ENCODE measurements at places on chromosomes 7 and 10. TPM values are rescaled to one million over a fixed set of nuclear protein-coding genes. Genes with fewer than 3 reads are reported as not detected.

Gene EEPD1
- 5.5 TPM for total RNA-seq

Gene HABP2
- not detected for total RNA-seq

Gene MDFIC
- 10.1 TPM for total RNA-seq

Gene IFIT1B
- total RNA-seq: not detected

Gene PHYHIPL
- 17.5 TPM for total RNA-seq

Gene PRPS1L1
- total RNA-seq: not detected

Gene RGS10
- 9.5 TPM for total RNA-seq

- no peak for DNase-seq
Observed at GRCh38 chr7:149680331-149681025, 92.9 kb downstream of the ZNF467 start.

GRCh38 chr10:29317423-29318021, 28.7 kb downstream of the LYZL1 start:
- DNase-seq: no peak

DNA sequence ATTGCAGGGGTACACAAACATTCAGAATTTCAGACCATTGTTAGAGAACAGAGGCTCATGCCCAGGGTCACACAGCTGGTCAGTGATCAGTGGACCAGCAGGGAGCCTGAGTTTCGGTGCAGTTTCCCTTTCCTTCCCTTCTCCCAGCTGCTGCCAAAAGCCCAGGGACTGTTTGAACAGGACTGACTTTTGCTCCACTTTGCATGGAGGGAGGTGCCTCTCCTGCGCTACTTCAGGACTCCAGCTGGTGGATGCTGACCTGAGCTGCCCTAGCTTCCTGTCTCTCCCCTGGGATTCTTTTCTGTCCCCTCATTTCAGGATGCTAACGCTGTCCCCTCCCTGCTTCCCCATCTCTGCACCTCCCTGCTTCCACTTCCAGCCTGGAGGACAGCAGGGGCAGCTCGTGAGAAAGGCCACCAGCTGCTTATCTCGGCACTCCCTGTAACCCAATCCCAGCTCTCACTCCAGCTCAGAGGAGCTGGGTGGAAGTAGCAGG, 14.5 kb downstream of the SH2D4B start:
- DNase-seq: no peak

DNA sequence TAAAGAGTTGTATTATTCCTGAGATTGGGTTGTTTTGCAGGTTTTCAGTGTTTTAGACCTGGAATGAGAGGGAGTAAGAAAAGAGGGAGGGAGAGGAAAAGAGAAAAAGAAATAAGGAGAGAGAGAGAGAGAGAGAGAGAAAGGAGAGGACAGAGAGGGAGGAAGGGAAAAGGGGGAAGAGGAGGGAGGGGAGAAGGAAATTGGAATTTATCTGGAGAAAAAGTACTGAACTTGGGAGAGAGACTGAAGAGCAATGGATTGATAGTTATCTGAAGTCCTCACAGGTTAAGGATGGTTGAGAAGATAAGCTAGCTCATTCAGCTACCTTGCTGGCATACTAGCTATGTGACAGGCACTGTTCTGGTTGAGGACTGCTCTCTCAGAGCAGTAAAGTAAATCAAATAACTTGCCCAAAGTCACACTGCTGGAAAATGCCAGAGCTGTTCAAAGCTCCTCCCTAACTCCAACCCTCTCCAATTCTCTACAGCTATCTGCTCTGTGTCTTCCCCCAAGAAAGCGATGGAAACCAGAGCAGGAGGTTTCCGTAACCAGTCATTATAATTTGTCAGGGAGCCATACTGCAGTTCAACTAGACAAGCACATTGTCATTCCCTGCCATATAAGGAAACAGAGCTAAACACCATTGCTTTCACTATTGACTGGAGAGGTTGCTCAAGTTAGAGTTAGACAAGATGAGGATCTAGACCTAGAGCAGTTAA, 10.7 kb downstream of the CALD1 start:
- no peak for DNase-seq

DNA sequence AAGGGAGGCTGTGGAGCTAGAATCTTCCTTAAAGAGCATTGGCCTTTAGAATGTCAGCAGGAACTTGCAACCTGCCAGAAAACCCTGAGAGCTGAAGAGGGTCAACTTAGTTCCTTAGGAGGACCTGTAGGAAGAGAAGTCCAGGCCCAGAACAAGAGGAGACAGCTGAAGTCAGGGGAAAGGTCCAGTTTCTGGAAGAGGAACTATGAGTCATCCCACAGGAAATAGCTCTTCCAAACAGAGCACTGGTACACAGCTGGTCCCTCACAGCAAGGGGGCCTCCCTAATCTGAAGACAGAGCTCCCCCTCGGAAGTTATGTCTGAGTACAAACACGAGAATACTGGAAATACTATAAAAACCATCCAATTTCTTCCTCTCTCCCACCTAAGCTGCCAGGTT, 98.9 kb downstream of the HERPUD2 start:
- DNase-seq: no peak

DNA sequence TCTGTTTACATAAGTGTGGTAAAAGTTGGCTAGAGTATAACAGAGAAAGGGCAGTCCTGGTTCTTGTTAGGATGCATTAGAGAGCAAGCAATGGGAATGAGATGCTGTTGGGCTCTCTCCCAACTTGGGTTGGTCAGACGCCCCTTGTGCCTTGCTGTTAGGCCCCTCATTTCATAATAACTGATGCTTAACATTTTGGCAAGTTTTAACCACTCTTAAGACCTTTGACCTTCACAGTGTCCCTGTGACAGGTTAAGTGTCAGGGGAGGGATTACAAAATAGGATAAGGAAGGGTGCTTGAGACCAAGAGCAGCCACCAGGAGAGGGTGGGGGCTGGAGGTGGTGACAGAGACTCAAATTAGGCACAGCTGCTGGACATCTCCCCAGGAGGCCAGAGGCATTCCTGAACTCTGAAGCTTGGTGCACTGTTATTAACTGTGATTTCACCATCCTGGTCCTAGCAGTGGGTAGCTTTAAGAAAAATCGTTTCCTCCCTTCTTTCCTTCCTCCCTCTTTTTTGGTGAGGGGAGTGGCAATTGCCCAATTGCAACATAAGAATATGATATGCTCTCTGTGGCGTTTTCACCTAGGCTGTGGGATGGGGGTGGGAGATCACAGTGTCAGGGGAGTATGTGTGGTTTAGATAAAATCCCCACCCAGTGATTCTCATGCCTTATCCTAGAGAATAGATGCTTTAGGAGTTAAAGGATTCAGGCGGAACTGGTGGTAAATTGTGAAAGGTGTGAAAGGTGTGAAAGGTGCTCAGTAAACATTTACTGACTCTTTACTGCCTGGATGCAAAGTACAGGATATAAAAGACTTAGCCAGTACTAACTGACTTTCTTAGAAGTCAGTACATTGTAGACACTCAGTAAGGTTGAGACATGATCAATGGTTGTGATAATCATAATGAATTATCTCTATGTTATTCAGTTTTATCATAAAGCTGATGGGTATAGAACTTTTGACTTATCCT, 270.5 kb downstream of the BICC1 start:
- DNase-seq: no peak

DNA sequence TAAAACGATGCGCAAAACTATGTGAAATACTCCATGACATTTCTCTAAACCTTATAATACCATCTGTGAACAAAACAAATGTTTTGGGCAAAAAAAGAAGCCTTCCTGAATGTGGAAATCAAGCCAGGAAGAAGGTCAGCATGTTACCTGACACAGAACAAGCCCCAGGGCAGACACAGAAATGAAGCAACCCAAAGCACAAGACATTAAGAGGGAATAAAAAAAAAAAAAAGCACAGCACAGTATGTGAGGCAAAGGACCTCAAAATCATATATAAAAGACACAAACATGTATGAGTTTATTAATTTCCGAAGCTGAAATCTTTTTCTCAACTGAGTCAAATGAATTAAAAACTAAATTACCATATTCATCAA, 161.8 kb downstream of the SKIDA1 start:
- no peak for DNase-seq

DNA sequence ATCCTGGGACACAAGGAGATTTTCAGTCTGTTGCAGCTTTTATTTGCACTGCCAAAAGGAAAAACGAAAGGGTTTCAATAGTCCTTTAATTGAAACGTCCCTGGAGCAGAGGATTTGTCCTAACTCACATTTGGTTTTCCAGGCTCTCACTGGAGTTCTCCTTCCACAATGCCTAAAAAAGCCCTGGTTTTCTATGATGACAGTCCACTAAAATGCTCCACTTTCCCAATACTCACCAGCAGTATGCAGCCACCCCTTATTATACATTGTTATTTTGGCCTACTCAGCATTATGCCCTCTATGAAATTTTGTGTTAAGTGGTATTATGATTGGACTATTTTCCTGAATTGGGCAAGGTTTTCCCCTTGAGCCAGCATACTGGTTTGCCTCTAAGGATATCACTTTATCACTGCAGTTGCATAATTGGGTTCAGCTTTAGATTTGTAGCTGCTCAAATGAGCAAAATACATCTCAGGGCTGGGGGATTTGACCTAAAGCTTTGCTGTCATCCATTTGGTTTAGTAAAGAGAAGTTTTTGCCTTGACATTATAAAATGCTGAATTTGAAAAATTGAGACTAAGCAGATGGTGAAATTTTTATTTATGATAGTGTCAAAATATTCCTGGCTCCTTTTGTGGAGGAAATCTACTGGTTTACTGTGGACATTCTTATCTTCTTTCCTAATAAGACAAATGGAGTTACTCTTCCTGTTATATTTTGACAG, 239.2 kb downstream of the RNLS start:
- DNase-seq: no peak

- DNase-seq: no peak
Observed at GRCh38 chr10:126199221-126199998, 188.9 kb downstream of the ADAM12 start.

DNA sequence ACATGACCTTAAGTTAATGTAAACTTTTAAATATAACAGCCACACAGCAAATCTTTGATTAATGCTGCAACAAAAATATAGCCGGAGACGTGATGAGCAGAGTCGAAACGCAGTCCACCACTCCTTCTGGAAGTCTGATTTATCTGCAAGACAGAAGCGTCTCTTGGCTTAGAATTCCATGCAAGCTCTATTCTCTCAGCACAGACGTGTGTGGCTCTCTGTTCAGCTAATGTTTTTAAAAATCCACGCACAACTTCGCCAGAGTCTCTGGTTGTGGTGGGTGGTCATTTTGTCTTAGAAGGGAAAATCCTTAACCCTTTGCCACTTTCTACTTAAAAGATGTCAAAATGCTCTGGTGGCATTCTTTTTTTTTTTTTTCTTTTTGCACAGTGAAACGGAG, 438.0 kb upstream of the MGMT start:
- DNase-seq: no peak

DNA sequence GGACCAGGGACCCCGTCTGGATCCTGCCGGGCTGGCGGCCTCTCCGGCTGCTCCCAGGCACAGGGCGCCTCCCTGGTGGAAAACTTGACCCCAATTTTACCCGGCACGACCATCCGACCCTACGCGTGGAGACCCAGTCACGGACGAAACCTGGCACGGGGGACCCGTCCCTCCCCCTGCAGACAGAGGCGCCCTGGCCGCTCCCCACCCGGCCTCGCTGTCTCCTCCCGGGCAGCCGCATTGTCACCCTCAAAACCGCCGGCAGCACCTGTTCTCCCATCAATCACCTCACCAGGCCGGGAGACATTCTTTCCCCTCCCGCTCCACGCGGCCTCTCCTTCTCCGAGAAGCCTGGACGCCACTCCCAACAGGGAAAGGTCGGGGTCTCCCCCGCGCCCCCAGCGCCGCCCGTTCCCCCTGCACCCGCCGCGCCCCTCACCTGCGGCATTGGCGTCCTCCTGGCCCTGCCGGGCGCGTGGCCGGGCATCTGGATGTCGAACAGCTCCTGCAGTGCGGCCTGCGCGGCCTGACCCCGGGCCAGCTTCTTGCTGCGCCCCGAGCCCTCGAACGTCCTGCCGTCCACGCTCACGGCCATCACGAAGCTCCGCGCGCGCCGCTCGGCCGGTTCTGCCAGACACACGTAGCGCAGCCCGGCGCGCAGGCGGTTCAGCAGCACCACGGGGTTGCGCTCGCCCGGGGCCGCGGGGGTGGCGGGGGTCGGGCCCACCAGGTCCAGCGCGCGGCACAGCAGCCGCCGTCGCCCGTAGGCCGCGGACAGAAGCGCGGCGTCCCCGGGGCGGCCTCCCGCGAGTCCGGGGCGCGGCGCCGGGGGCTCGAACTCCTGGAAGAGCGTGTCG, 306.6 kb downstream of the WDR37 start:
- DNase-seq: no peak

DNA sequence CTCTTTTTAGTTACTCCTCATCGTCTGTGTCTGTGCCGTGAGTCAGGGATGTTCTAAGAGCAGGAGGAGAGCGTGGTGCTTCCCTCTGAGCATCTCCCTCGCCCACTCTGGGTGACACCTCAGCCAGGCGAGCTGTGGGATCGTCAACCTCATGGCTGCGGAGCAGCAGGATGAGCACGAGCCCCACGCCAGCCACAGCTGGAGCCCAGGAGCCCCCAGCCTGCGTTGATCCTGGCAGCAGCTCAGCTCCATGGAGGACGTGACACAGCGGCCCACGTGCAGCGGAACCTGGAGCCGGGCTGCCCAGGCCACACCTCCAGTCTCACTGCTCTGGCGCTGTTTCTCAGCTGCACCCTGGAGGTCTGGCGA, 512.0 kb downstream of the PTPRN2 start:
- DNase-seq: no peak

DNA sequence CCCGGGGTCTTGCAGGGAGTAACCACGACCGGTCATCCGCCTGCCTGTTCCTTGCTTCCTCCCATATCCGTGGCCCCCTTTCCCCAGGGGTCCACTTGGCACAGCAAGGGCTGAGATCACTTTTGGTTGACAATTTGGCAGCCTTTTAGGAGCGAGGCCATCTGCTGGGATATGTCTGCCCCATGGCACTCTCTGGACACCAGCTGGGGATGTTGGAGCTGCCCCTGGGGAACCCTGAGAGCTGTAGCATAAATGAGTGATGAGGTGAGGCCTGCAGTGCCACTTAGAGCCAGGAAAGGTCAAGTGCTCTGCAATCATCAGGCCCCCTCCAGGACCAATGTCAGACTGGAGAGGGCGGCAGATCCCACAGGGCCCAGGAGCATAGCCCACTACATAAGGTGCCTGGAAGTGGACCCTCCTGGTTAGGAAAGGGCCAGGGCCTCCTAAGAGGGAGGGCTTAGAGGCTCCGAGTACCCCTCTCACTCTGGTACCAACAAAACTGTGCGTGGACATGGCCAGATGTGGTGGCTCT, 92.1 kb downstream of the HIP1 start:
- DNase-seq: no peak

DNA sequence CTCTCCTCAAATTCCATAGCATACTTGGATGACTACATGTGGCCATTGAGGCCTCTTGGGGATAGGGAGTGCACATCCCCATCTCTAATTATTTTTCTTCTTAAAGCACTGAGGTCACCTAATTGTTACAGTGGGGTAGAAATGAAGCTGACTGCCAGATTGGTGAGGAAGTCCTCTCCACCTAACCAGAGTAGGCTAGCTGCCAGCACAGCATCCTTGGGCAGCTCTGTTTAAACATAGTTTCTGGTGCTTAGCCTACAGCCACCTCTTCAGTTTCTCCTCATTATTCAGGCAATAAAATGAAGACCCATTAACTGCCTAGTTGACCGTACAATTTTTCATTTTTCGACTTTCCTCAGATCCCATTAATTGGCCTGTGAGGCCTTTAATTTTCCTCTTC, 104.6 kb downstream of the MLLT10 start:
- no peak for DNase-seq

GRCh38 chr7:43649755-43650274, 66.9 kb downstream of the STK17A start:
- DNase-seq: no peak

GRCh38 chr7:47452715-47453092, 129.2 kb downstream of the TNS3 start:
- DNase-seq: no peak

GRCh38 chr7:107581387-107582013, 1.5 kb downstream of the BCAP29 start:
- no peak for DNase-seq

Data from neural crest cell (in vitro differentiated cells).